ENCODE measurements at places on chromosomes 13 and 19.

DNA sequence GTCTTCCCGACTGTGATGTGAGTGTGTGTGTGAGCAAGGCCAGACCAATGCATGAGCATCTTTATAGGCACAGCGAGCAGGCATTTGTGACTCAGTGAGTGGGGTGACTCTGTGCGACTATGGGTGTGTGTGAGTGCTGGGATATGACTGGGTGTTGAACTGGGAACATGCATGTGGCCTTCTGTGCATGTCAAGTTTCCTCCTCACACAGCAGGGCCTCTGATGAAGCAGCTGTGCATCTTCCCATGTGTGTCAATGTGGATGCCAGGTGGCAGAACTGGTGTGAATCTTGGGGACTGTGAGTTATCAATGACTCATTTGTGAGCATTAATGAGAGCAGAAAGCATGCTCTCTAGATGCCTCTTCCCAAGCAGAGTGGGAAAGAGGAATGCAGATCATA lies 12.1 kb upstream of the LGALS14 start:
- no peak for DNase-seq

- no peak for DNase-seq
These were observed 14.8 kb downstream of the ACSBG2 start for GRCh38 chr19:6150289-6150688.

GRCh38 chr13:77513719-77514335 lies 21.7 kb upstream of the SCEL start:
- no peak for DNase-seq

- no peak for DNase-seq
These were observed 148.1 kb downstream of the NHLRC3 start for GRCh38 chr13:39186205-39186875.

GRCh38 chr19:50790396-50790795 lies at the start of gene ACP4:
Gene ACP4, plus strand, starts transcription at chr19:50790415. Its CDS starts 0 bp downstream, at chr19:50790415.
- DNase-seq = no peak

- DNase-seq = no peak
These were observed 1.7 kb downstream of the SMIM24 start for GRCh38 chr19:3478409-3479176.

DNA sequence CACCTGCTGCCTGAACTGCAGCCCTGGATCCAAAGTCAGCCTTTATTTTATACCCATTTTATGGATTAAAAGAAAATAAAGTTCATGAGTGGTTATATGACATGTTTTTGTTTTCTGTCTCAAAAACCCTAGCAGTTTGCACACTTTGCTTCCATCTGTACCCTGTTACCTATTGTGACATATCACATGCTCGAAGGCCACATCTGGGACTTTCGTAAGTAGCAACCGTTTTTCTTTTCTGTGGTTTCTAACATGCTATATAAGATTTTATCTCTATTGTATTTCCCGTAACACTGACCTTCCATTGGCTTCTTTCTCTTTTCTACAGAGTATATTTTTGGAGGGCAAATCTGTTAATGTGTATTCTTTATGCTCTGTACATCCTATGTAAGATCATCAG lies 1007.2 kb downstream of the PCDH9 start:
- no peak for DNase-seq

GRCh38 chr19:29514525-29515232 lies 11.1 kb upstream of the VSTM2B start:
- DNase-seq = no peak

GRCh38 chr13:90405301-90405700 lies 942.2 kb upstream of the MIR17HG start:
- no peak for DNase-seq

DNA sequence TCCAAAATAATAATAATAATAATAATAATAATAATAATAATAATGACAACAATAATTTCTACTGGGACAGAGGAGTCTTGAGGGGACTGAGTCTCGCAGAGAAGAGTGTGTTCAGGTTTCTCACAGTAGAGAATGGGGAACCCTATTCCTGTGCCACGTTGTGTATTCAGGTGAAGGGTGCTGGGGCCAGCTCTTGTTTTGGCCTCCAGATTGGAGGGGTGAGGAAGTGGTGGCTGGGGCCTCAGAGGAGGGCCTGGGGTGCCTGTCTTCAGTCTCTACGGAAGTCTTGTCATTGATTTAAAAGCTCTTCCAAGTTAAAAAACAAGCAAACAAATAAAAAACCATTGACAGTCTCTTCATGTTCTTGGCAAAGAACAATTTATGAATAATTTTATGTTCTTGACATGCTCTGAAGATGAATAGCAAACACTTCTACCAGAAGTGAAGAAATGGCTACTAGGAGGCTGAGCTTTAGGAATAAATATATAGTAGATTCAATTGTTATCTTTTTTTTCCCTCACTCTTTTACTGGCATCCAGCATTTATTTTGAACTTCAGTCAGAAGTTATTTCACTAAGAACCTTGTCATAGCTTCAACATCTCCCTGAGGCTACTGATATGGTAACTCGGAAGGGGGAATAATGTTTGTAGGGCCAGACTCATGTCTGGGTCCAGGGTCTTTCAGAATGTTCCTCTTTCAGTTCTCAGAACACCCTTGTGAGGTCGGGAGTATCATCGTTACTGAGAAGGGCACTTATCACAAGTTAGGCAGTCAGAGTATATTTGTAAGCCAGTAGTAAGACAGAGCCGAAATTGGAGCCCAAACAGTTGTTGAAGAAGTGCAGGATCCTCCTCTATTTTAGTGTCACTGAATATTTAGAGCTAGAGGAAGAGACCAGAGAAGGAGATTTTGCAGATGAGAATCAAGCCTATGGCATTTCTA lies 13.1 kb downstream of the LRCH1 start:
- DNase-seq = no peak

- DNase-seq = no peak
These were observed 27.8 kb downstream of the COG3 start for GRCh38 chr13:45492538-45492937.

DNA sequence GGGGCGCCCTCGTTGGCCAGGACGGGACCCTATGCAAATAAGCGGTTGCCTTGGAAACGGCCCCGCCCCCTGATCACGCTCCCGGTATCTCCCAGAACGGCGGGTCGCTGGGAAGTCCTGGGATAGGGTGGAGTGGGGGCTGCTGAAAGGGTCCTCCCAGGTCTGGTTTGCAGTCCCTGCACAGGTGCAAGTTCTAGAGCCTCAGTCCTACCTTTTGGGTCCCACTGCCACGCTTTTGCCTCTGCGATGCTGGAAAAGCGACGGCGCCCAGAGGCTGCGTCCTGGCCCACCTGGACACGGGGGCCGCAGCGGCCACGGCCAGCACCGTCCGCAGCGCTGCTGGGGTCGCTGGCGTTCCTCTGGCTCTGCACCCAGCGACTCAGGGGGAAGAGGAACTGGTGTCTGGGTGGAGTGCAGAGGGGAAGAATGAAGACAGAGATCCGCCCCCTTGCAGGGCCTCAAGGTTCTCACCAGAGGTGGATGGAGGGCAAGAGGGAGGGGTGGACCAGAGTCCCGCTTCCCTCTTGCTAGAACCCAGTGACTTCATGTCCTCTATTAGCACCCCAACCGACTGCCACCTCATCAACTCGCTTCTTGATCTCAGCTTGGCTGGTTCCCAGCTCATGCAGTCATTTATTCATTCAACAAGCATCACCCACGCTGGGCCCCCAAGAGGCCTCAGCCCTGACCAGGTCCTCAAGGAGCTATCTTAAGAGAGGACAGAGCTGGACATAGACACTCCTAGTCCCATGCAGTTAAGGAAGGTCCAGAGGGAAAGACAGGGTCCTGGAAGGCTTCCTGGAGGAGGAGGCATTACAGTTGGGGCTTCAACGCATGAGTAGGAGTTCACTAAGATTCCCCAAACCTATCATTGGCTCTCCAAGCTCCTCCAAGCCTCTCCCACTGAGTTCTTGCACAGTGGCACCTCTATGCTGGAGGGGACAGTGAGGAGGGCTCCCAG lies at the start of gene LRRC25:
Gene LRRC25 (minus strand): TSS at position 381 of the 961 bp plus-strand sequence. CDS start 659 bp downstream, outside the sequence.
- no peak for DNase-seq

GRCh38 chr19:41525989-41526388 lies 50.0 kb upstream of the CEACAM21 start:
- no peak for DNase-seq

GRCh38 chr13:101965096-101965495 lies 436.8 kb downstream of the FGF14 start:
- DNase-seq = no peak

- DNase-seq = no peak
These were observed 21.0 kb upstream of the NDFIP2 start for GRCh38 chr13:79459906-79460305.

DNA sequence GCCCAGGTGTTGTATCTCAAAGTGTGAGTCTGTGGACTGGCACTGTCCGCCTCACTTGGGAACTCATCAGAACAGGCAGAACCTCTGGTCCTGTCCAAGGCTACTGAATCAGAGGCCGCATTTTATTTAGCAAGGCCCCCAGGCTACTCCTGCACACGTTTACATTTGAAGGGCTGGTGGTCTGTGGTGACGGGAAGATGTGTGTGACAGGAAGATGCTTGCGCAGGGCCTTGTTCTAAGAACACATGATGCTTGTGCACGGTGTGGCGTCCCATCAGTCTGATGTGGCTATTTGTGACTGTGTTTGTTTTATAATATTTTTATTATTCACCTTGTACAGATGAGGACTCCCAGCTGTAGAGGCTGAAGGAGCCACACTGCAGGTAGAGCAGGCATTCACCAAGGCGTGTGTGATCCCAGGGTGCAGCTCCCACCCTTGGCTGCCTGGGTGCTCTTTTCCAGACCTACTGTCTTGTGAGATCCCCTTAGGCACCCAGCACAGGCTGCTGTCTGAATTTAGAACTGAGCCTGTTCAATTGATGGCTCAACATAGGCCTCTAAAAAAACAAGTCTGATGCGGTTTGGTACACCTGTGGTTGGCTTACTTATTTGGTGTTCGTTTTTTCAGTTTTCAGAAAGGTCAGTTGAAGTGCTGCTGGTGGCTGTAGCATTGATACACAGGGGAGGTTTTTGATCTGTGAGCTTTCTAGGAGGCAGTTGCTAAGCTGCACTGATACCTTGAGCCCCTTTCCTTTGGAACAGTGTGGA lies 3.1 kb downstream of the SLC25A15 start:
- no peak for DNase-seq

- DNase-seq = no peak
These were observed 47.5 kb upstream of the ZNF43 start for GRCh38 chr19:21883516-21883915.

DNA sequence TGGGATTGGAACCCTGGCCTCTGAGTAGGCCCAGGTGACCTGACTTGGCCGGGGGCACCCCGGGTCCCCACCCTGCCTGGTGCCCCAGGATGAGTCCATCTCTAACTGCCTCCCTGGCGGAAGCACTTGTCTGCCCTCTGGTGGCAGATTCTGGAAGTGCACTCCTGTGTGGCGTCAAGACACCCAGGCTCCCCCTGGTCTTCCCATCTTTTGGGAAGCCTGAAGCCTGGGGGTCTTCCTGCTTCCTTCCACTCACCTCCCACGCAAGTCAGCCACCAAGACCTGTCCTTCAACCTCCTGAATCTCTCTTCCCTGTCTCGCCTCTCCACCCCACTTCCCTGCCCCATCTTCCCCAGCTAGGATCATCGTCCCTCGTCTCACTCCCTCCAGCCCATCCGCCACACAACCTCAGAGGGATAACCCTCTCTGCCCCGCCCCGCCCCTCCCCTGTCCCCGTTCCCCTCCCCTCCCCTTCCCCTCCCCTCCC lies 7.4 kb downstream of the RABAC1 start:
- DNase-seq = peak; percentile 78

DNA sequence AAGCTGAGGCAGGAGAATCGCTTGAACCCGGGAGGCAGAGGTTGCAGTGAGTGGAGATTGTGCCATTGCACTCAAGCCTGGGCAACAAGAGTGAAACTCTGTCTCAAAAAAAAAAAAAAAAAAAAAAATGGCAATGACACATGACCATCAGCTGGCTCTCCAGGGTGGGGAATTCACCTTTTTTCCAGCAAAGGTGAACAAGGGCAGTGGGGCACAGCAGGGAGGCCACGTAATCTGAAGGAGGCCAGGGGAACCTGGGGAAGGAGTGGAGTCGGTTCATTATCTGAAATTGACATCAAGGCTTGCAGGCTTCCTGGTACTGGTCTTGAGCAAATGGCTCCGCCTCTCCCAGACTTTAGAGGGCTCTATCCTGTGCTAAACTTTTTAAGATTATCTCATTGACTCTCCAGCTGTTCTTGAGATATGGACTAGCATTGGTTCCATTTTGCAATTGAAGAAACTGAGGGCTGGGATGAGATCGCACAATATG lies 28.1 kb downstream of the KEAP1 start:
- no peak for DNase-seq

GRCh38 chr13:21683034-21683733 lies 12.3 kb downstream of the FGF9 start:
- no peak for DNase-seq

DNA sequence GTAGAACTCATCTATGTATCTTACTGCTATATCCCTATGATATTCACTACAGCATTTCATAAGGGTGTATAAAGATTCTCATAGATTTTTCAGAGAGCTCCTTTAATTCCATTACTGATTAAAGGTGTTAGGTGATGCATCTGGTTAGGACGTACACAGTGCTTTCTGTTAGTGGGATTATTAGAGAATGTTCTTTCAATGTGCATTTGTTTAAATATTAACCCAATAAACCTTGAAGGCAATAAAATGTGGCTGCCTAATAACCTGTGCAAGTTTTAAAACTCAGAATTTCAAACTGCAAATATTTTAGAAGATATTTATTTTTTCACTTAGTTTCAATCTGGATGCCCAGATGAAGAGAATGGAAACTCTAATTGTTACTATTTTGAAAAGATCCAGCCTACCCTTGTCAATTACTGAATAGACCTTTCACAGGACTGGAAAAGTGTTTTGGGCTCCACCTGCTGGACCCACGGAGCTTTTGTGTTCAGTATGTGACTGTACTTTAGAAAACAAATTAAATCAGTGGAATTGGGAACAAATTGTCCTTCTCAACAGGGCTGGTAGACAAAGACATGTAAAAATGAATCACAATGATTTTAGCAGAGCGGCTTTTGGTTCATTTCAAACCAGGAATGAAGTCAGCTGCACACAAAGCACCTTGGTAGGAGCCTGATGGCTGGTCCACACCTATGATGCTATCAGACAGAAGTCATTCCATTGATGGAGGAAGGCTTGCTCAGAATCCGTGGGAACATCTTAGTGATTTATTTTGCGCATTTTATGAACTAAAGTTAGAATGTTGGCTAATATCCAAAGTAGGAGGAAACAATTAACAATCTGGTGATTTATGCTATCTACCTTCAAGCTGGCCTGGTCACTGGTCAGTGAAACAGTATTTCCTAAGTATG lies 89.4 kb upstream of the RAP2A start:
- peak; percentile 14 for DNase-seq

GRCh38 chr13:32028711-32029110 lies 2.9 kb upstream of the FRY start:
- no peak for DNase-seq

DNA sequence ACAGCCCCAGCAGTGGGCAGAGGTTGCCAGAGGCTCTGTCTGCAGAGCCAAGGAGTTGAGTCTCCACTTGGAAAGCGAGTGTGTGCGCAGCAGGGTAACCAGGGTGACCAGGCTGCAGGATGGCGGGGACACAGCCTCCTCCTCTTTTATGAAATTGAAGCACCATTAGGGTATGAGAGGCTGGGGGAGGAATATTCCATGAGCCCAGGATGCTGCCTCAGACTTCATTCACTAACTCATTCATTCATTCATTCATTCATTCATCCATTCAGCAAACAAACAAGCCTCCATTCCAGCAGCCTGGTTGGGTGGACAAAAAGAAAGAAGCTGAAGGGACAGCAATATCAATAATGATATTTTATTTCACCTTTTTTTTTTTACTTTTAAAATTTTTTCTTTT lies 6.6 kb upstream of the LMTK3 start:
- no peak for DNase-seq

- DNase-seq = no peak
These were observed 29.8 kb downstream of the PNPLA6 start for GRCh38 chr19:7565332-7565731.
